ENCODE measurements at places on chromosomes 7 and 10.

DNA sequence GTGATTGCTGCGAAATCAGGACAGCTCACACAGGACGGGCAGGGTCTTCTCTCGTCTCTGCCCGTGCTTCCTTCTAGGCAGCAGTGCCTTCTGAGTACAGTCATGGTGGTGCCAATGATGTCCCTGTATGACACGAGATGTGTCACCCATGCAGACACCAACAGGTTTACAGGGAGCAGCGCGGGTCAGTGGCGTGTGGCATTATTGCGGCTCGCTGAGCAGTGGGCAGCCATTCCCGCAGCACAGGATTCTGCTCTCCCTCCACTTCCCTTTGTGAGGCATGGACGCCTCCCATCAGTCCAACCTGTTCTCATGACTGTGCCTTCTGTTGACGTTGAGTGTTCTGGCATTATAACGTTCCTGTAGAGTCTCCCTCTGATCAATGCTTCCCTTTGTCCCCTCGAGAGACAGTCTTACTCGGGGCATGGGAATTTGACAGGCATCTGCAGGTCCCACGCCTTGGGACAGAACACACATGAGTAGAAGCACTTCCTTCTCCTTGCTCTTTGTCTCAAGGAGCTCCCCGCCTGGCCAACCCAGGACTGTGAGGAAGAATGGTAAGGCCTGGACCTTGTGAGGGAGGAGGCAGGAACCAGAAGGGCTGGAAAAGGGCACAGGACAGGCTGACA lies 219.5 kb downstream of the PAXIP1 start:
- DNase-seq = no peak

- DNase-seq = peak; percentile 29
Measured at GRCh38 chr10:43846187-43846680, 197.6 kb upstream of the ZNF32 start.

GRCh38 chr7:33774762-33775523 lies 130.4 kb upstream of the BMPER start:
- DNase-seq = peak; percentile 93

DNA sequence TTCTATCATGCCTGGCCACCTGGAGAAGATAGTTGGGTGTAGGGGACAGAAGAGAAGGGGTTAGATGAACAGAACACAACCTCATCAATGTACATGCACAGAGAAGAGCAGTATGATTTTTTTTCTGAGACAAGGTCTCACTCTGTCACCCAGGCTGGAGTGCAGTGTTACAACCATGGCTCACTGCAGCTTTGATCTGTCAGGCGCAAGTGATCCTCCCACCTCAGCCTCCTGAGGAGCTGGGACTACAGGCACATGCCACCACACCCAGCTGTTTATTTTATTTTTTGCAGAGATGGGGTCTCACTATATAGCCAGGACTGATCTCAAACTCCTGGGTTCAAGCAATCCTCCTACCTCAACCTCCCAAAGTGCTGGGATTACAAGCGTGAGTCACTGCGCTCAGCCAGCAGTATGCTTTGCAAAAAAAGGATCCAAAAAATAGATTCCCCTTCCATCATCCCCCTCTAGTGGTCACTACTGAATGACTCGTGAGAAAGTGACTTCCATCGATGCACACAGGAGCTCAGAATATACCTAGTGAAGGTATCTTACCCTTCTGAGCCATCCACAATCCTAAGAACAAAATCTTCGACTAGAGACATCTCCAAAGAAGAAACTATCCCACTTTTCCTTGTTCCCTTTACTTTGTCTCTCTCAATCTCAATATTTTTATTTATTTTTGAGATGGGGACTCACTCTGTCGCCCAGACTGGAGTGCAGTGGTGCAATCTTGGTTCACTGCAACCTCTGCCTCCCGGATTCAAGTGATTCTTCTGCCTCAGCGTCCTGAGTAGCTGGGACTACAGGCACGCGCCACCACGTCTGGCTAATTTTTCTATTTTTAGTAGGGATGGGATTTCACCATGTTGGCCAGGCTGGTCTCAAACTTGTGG lies 21.0 kb downstream of the ZCWPW1 start:
- peak; percentile 75 for DNase-seq

GRCh38 chr7:156722043-156722826 lies 81.7 kb downstream of the RNF32 start:
- no peak for DNase-seq
